ENCODE measurements at places on chromosomes 16 and 17.

- no peak for DNase-seq
Measured at GRCh38 chr17:65366102-65366844, 195.2 kb downstream of the AXIN2 start.

DNA sequence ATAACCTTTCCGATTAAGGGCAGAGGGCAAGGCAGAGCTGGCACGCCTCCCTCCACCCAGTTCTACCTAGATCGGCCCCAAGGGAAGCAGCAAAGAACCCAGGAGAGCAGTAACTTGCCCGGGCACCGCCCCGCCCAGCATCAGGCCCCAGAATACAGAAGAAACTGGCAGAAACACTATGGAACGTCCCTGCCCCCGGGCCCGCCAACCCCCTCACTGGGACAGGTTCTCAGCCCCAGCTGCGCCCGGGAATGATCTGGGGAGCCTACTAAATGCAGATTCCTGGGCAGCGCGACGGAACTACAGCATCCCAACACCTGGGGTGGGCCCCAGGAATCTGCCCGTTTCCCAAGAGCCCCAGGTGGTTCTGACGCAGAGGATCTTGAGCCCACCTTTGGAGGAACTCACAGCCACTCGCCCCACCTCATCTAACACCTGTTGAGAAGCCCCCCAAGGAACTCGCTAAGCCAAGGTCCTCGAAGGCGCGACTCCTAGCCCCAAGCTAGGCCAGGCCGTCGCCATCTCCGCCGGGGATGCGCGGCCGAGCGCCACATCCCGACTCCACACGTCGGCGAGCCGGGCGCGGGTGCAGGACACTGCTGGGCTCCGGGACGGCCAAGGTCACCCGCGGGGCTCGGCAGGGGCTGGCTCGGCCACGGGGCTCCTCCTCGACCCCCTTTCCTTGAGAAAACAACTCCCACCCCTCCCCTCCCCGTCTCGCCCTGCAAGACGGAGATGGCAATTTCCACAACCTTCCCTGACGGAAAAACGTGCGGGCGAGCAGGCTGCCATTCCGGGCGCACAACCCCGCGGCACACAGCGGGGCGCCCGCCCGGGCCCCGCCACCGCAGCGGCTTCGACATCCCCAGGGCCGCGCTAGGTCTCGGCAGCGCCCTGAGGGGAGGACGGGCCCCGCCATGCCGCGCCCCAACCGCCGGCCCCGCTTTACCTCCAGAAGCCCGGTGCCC is 913 bp downstream of the CDIP1 start:
- no peak for DNase-seq

GRCh38 chr16:69315486-69316311 is 4.5 kb downstream of the VPS4A start:
- DNase-seq = no peak

GRCh38 chr16:83908798-83909197 is 9.9 kb downstream of the MLYCD start:
- no peak for DNase-seq

GRCh38 chr17:30520882-30521281 is 43.7 kb downstream of the GOSR1 start:
- no peak for DNase-seq

DNA sequence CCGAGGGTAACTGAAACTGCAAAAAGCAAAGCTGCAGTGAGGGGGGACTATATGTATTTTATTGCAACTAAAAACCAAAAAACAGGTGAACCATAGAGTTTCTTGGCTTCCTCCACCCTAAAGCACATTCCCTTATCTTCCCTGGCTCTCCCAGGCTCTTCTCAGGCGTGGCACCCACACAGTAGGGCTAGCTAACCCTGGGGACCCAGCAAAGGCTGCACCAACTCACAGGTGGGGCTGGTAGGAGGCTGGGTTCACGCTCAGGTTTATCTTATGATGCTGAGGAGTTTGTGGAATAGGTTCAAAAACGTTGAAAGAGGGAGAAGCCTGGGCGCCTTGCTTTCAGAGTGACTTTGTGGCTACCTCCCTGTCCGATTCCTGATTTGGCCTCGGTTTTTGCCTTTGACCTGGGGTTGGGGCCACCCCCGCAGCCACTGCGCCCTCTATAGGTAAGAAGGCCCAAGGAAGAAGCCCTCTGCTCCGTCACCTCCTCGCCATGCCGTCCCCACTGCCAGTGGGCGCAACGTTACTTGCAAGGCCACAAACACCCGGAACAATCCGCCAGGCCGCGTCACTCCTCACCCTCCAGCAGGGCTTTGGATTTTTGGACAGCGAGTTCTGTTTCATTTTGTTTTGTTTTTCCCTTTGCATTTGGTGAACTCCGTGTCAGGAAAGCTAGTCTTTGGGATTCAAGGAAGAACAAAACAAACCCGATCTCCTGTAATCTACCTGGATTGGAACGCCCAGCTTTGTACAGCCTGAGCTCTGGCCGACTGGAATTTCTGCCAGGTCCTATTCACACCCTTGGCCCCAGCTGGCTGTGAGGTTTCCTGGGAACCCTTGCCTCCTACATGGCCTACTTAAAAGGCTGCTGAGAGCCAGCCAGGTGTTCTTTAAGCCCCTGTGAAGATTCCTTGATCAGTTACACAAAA is 60.8 kb downstream of the TBC1D16 start:
- no peak for DNase-seq

GRCh38 chr16:11744075-11744470 is 1.4 kb upstream of the TXNDC11 start:
- no peak for DNase-seq

DNA sequence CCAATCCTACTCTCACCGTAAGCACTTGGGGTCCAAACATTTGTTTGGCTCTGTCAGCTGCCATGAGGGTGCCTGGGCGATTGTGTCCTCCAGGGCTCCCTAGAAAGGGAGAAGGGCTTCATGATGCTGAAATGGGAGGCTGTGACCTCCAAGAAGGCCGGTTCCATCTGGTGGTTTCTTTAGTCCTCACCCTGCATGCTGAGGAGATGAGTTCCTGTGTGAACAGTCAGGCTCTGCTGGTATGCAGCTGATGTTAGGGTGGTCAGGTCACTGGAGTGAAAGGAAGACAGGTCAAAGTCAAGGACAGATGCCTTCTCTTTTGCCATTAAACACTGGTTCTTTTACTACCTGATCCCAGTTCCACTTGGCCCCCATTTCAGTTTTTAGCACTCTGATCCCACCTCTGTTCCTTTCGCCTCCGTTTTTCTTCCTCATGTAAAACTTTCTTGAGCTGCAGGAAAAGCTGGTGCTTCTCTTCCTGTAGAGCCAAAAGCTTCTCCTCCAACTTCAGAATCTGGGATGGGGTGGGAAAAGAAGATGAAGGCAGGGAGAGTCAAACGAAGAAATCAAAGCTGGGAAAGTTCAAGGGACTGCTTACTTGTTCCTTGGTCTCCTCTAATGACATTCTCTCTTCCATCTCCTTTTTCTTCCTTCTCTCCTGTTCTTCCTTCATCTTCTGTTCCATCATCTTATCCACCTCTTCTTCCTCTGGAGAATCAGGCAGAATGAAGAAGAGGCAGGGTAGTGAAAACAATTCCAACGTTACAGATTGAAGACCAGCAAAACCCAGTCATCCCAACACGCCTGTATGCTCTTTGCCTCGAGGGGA is 1.1 kb downstream of the GPS2 start:
- DNase-seq = no peak

DNA sequence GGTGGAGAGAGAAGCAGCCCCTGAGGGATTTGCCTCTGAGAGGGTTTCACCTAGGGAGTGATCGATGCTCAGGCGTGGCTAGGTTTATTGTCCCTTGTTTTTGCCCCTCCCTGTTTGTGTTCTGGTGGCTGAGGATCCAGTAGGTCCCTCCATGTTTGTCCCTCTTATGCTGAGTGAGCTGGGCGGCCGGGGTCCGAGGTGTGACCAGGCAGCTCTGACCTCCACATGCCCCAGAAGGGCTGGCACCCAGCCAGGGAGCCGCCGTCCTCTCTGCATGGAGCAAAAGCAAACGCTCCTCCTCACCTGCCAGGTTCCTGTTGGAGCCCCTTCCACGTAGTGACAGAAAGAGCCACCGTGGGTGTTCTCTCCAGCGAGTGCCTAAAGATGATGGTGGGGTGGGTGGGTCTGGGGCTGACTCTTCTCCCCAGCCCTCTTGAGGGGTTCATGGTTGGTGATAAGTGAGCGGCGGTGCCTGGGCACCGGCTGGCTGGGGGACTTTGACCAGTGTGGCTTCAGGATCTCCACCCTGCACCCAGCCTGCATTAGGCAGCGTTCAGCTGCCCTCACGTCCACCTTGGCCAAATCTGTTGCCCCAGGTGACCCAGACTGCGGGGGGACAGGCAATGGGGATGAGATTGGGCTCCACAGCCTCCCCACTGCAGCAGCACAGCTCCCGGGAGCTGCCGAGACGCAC is 14.1 kb upstream of the NUDT16L1 start:
- DNase-seq = no peak

DNA sequence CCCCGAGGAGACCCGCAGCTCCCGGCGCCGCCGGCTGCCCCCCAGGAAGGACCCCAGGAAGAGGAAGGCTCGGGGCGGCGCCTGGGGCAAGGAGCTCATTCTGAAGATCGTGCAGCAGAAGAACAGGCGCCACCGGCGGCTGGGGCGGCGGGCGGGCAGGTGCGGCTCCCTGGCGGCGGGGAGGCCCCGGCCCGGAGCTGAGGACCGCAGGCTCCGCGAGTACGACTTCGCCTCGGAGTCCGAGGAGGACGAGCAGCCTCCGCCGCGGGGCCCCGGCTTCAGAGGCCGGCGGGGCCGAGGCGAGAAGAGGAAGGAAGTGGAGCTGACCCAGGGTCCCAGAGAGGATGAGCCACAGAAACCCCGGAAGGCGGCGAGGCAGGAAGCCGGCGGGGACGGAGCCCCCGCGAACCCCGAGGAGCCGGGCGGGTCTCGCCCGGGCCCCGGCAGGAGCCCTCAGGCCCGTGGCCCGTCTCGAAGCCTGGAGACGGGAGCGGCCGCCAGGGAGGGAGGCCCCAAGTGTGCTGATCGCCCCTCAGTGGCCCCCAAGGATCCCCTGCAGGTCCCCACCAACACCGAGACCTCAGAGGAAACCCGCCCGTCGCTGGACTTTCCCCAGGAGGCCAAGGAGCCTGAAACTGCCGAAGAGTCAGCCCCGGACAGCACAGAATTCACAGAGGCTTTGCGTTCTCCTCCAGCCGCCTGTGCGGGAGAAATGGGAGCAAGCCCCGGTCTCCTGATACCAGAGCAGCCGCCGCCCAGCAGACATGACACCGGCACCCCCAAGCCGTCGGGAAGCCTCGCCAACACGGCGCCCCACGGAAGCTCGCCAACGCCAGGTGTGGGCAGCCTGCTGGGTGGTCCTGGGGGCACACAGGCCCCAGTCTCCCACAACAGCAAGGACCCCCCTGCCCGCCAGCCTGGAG is 22.3 kb upstream of the ZFPM1 start:
- DNase-seq = no peak

- no peak for DNase-seq
Measured at GRCh38 chr17:45813048-45813725, 29.1 kb downstream of the CRHR1 start.

GRCh38 chr16:84823484-84823883 is 3.7 kb downstream of the CRISPLD2 start:
- peak; percentile 94 for DNase-seq

All from fibroblast of the aortic adventitia (primary cell).